Amniotic epithelial cell (primary cell): ENCODE measurements at places on chromosomes 4 and X.

GRCh38 chr4:37892641-37893040 is 1.8 kb downstream of the TBC1D1 start:
- DNase-seq = no peak

GRCh38 chr4:2792711-2793585 is at the start of gene SH3BP2:
Gene SH3BP2 (plus strand): TSS chr4:2793085. CDS start chr4:2820618, 27,533 bp downstream.
- DNase-seq = peak; percentile 51

DNA sequence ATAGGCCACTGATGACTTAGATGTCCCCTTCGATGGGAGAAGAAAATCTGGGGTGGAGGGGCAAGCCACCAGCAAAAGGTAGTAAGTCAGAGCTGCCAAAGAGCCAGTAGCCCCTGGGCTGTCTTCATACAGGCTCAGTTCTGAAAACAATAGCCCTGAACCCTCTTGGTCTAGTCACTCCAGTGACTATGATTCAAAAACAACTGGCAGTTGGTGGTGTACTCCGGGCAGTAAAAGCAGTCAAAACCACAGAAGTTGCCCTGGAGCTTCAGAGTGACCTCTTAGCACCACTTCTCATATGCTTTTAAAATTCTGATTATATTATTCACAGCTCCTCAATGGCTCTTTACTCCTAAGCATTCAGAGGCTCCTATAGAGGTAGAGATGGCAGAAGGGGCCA is 164.3 kb upstream of the MAMLD1 start:
- no peak for DNase-seq

- DNase-seq = no peak
These were observed 139.1 kb upstream of the ZIC3 start for GRCh38 chrX:137426695-137427425.

- no peak for DNase-seq
These were observed 26.4 kb downstream of the NSG1 start for GRCh38 chr4:4413373-4413725.

GRCh38 chr4:41644288-41644914 is 104.1 kb downstream of the PHOX2B start:
- DNase-seq = peak; percentile 57

GRCh38 chrX:40644821-40645358 is 2.5 kb downstream of the CXorf38 start:
- peak; percentile 74 for DNase-seq

- no peak for DNase-seq
These were observed 14.7 kb downstream of the RAPGEF2 start for GRCh38 chr4:159117564-159117963.

DNA sequence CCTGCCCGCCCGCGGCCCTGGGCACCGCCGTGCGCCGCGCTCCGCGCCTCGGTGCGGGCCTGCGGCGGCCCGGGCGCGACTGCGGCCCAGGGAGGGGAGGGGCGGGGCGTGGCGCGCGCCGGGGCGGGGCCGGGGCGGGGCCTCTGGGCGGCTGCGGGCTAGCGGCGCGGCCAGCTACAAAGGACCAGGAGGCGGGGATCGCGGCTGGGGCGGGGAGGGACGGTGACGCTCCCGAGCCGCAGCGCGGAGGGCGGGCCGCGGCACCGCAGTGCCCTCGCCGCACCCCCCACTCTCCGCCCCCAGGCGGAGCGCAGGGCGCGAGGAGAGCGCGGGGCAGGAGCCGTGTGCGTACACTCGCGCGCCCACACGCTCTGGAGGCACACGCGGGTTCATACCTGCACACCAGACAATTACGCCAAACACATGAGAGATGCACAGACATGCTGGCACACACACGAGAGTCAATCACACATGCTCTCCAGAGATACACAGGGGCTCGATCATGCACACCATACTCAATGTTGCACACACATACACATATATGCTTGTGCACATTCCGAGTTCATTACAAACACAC is at the start of gene CRMP1:
Gene CRMP1, minus strand, starts transcription at position 83 of the 577 bp plus-strand sequence. CDS start 117 bp downstream, outside the sequence.
- no peak for DNase-seq

DNA sequence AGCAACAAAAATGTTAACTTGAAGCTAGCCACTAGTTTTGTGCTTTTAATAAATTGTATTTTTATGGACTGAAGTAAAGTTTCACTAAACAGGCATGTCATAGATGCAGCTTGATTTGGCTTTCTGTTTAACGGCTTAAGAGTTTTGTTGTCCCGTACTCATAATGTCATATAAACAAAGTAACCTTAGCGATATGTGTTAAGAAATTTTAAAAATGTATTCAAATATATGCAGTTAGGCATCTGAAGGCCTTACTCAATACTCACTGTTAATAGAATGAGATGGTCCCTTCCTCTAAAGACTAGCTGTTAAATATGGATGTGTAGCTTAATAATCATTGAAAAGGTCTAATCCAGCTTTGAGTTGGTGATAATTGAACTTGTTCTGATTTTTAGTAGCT is 1.0 kb upstream of the SCLT1 start:
- DNase-seq = no peak

- no peak for DNase-seq
These were observed 159.1 kb upstream of the WDR1 start for GRCh38 chr4:10275696-10276095.

DNA sequence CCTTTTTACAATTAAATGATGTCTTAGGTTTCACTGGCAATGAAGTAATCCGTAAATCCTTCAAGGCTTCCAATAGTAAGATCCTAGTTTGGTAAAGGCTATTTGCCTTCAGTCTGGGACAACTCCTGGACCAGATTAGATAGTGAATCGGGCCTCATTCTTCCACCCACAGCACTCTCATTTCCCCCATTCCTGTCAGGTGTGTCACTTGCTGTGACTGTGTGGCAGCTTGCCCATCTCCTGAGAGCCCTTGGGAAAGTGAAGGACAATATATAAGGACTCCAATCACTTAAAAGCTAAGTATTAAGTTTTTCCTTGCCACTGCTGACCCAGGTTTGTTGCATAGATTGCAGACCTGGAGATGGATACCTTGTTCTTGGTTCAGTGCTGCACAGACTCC is 3.3 kb upstream of the GASK1B start:
- peak; percentile 19 for DNase-seq

GRCh38 chr4:24765376-24765988 is 29.9 kb upstream of the SOD3 start:
- DNase-seq = no peak

DNA sequence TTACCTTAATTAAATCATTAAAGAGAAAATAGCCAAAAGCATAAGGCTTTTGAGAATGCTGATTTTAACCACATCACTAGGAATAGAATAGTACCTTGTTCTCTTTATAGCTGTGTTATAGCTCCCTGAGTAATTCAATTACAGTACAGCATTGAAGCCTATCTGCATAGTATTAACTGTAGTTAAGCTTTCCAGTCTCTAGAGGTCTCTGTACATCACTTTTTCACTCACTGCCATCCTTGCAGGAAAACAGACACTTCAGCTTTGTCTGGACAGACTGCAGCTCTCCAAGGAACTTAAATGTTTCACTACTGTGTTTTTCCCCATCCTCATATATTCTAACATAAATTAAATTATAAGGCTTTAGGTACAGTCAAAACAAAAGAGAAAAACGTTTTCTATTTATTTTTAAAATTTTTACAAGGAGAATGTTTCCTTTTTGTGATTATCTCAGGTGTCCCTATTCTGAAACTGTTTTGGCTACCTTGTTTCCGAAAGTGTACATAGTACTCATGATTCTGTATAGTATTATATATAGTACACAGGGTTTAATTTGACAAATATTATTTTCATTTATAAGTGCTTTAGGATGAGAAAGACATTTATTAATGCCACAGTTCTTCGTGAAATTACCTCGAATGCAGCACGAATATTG is 407.9 kb downstream of the PCDH18 start:
- DNase-seq = peak; percentile 61

DNA sequence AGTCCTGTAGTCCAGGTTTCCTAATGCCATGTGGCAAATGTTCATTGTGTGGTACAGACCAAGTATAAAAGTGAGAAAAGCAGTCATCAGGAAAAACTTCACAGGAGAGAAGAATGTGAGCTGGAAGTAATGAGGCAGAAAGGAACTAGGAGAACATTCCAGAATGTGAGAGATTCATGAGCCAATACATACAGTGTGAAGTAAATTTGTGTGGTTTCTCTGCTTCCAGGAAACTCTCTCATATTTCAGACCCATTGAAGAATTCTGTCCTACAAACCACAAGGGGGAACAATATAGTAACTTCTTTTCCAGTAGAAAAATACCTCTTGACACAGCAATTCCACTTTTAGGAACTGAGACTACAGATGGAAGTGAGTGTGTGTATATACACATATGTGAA is 136.5 kb downstream of the RNF150 start:
- peak; percentile 55 for DNase-seq

DNA sequence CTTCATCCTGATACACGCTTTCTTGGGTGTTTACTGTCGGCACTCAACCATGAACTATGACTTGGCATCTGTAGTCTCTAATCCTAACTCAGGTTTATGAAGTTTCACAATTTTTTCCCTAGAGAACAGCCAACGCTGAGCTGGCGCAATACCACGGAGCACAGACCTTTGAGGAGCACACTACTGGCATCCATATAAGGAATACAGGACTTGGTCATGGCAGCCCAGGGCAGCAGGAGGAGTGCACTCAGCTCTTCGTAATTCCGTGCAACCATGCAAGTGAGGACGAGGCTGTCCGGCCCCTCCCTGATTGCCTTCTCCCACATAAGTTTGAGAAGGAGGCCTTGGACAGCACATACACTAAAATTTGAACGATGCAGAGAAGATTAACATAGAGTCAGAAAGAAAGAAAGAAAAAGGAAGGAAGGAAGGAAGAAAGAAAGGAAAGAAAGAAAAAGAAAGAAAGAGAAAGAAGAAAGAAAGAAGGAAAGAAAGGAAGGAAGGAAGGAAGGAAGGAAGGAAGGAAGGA is 41.0 kb upstream of the PDLIM5 start:
- DNase-seq = peak; percentile 99

DNA sequence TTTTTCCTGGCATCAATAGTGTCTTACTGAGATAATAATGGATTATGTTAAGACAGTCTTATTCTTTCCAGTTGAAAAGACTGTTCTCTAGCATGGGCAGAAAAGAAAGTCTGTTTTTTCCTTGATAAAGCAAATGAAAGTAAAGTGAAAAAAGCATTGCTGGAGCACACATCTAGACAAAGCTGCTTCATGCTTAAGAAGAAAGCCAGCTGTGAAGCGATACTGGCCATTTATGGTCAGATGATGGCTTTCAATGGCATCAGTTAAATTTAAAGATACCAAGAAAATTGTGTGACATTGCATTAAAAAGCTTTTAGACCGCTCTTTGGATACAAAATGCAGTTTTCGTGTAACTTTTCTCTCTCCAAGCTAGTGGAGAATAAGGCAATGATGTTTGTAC is 242.1 kb upstream of the TRAM1L1 start:
- DNase-seq = peak; percentile 49

- peak; percentile 4 for DNase-seq
These were observed 49.2 kb upstream of the ELOVL6 start for GRCh38 chr4:110247591-110247990.
